ENCODE measurements at places on chromosomes 6 and 20.

- no peak for DNase-seq
These were observed 2.6 kb downstream of the STK35 start for GRCh38 chr20:2104236-2104635.

DNA sequence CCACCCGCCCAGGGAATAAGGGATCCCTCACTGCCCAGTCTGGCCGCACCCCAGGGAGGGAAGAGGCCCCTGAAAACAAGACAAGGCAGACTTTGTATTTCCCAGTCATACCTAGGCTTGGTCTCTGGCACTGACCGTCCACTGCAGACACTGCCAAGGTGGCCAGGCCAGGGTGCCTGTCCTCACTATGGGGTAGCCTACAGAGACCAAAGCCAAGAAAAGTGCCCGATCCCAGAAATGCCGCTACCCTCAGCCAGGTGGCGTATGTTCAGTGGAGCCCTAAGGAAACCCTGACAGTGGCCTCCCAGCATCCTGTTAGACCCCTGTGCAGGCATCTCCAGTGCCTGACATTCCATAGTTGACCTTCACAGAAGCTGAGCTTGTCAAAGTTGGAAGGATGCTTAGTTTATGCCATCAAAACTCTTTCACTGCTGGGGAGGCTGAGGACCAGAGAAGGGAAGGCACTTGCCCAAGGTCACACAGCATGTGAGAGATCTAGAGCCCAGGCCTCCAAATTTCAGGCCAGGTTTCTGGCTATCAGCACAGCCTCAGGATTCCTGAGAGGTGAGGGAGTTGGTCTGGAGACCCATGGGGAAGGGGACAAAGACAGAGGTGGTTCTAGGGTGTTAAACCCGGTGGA lies 2.5 kb downstream of the SCRT2 start:
- no peak for DNase-seq

DNA sequence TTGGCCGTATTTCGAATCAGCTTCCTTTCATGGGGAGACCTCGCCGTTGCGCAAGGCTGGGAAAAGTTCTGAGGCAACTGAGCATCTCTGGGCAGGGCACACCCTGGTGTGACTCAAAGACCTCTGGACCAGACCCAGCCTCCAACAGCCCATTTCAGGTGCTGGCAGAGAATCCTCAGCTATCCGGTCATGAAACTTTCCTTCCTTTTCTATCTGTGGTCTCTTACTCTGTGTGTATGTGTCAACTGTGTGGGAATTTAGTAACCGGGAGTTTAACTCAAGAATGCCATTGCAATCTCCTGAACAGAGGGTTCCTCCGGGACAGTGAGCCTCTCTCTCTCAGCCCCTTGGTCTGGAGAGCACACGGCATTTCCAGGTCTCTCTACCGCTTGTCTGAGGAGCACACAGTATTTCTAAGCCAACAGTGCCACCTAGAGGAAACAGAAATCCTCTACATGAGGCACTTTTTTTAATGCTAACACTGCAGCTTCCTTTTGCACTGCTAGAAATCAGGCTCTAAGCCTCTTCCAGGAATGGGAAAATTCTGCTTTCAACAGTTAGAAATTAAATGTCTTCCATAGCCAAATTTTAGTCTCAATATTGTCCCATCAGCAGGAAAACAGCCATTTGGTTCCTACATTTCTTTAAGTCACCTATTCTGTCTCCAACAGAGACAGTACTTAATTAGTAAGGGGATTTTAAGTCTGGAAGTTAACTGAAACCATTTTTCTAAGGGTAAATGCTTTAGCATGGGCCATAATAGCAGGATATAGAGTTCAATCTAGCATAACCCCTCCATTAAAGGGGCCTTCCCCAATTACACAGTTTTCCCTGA lies 32.7 kb downstream of the PLN start:
- peak; percentile 59 for DNase-seq

DNA sequence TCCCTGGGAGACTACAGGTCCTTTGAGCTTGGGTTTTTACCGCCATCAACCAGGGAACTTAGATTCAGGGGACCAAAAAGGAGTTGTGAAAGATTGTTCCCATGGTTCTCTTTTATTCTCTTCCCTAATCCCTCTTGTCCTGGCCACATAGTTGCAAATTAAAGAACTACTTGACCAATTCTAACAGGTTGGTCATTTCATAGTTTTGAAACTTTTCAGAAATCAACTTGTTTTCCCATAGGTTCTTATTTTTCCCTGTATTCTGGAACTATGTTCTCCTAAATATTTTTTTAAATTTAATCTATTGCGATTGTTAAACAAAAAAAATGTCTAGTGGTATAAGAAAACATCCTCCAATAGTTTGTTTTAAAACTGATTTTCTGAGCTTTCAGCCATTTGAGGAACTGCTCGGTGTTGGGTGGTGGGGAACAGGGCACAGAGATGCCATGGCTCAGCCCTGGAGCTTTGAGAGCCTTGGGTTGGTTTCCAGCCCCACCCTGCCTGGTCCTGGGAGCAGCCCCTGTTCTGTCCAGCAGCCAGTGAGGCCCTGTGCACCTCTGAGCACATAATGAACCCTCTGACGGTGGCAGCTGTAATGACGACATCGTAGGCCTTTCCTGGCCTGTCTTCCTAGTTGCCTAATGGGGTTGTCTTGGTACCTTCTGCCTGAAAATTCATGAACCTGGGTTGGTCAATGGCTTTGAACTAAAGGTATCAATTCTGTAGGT lies 53.5 kb downstream of the TBC1D7 start:
- DNase-seq, result no peak

GRCh38 chr20:5657190-5657875 lies 92.9 kb upstream of the SHLD1 start:
- no peak for DNase-seq

DNA sequence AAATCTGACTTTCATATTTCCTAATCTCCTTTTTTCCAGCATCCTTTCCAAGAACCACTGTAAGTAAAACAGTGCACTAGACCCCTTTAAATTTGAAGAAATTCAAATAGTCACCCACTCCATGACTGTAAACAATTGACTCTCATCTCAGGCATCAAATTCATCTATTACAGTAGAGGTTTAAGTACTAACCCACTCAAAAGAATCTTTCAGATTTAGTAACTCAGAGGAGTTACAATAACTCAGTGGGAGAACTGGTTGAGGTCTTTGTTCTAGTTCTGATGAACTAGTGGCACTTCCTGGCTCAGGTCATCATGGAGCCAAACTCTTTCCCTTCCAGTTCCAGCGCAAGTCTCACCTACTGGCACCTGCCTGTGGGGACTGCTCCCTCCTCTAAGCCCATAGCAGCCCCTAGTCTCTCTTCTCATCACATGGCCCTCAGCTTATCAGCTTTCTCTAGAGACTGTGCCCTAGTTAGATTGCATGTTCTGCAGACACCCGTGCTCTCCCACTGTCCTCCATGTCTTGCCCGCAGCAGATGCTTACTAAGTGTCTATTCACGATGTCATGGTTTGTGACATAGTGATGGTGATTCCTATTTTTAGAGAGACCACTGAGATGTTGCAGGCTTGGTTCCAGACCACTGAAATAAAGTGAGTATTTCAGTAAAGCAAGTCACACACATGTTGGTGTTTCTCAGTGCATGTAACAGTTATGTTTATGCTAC lies 196.2 kb downstream of the TBC1D7 start:
- no peak for DNase-seq

DNA sequence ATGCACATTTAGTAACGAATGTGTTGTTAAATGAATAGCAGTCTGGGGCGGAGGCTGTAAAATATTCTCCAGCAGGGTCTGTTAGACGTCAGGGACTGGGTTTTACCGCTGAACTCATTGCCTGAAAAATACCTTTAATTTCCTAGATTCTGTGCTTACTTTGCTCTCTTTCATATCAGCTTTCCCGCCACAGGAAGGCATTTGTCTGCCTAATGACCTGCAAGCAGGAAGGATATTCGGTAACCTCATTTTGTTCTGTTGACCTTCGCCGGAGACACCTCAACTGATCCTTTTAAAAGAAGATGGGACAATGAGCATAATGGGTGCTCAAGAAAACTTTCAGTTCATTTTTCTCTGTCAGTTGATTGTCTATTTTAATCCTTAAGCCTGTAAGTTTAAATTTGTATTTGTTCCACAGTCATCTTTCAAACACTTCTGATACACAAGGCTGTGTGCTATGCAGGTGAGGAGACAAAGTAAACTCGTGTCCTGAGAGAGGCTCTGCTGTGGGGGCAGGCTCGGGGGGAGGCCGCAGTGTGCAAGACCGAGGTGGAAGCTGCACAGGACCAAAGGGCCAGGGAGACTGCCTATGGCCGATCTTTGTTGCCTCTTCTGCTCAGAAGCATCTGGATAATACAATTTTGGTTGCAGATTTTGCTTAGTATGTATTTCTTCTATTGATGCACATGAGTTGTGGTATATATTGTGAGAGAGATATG lies 27.4 kb upstream of the SIM1 start:
- DNase-seq, result no peak

Data from CD4-positive, alpha-beta T cell treated with Interleukin-12 subunit alpha and Interleukin-12 subunit beta, for 1 hour (primary cell).